ENCODE measurements at places on chromosomes 12 and 14.
A peak's percentile ranks its signal among the peaks of the same experiment; 100 is the strongest.

- no peak for DNase-seq
Measured at GRCh38 chr14:99688629-99689028, 4.5 kb downstream of the CYP46A1 start.

DNA sequence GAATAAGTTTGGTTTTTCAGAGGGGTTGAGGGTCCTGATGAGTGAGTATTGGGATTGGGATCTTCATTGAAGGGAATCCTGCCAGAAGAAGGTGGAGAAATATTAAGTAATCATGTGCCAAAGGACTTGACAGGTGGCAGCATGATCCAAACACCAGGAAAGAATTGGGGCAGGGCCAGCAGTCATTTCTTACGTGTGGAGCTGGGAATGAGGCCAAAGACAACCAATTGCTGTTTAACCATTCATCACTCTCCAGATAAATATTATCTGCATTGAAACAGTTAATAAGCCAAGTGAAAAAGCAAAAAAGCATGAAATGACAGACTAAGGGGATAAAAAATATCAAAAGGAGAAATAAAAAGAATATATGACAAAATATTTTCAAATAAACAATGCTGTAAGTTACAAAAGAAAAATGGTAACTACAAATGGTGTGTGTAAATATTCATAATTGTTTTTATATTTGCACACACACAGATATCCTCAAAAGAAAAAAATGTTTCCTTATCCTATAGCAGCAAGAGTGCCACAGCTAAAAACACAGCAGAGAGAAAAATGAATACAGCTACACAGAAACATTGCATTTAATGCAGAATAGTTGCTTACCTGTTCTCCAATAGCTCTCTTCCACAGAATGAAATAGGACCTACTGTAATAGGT is 26.2 kb downstream of the C2CD5 start:
- DNase-seq: no peak

DNA sequence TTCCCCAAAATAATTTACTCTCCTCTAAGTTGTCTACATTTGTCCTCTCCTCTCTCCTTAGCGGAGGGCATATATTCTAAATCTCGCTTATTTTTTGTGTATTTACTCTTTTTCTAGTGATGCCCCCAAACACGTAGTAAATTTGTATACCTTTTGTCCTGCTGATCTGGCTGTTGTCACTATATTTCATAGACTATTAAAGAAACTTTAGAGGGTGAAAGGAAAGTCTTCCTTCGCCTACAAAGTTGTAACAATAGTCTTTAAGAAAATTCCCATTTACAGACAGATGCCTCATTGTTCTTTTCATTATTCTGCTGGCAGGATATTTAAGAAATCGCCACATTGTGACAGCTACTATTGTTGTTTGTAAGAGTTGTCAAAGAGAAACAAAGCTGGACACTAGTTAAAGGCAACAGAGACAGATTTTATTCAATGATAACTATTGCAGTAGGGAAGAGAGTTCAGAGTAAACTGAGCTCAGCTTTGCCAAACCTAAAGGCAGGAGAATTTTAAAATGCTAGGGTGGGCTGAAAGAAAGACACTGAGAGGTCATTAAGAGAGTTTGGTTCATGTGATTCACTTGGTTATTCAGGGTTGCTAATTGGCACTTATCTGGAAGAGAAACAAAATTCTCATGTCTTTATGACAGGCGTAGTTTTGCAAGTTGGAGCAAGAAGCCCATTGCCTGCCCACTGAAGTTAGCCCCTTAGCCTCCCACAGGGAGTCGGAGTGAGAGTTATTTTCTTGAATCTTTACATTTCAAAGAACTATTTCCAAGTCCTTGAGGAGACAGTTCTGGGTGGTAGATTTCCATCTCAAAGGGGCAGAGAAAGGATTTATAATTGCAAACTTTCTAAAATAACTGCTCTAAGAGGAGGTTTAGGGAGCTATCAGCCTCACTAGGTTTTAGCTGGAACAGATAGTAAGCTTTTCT is 1272.5 kb upstream of the SEL1L start:
- DNase-seq: no peak

DNA sequence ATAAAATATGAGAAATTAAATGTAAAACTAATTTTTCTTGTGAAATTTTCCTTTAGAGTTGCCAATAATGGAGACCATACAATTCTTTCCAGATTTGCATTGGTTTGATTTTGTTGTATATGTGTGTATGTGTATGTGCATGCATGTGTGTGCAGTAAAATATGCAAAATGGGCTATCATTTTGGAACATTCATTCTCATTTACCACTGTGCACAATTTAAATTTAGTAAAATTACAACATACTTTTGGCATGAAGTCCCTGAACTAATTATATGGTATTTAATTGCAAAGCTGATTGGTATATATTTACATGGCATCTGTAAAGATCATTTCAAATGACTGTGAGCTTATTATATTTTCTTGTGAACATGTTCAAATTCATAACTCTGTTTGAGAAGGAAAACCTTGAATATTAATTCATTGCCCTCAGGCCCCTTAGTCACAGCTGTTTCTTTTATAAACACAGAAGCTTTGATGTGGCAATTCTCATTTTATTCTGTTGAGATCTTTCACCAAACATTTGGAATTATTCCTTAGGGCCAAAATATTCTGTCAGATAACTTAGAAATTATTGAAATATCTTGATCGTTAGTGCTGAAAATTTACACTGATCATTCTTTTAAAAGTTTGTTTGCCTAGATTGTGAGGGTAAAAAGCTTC is 17.6 kb downstream of the KERA start:
- no peak for DNase-seq

DNA sequence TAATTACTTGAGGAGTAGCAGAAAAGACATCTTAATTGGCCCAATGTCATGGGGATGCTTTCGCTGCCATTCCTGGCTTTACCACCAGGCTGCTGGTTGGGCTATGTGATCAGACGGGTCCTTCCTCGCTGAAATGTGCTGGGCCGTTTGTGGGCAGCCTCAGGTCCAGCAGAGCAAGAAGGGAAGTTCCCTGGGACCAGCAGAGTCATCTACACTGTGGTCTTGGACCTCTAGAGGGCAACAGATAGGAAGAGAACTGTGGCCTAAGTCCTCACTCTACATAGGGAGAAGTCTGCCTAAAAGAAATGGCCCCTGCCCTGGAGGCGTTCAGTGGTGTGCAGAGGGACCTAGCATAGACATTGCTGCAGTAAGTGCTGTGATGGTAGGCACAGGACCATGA is 10.9 kb downstream of the EVL start:
- peak; percentile 79 for DNase-seq

DNA sequence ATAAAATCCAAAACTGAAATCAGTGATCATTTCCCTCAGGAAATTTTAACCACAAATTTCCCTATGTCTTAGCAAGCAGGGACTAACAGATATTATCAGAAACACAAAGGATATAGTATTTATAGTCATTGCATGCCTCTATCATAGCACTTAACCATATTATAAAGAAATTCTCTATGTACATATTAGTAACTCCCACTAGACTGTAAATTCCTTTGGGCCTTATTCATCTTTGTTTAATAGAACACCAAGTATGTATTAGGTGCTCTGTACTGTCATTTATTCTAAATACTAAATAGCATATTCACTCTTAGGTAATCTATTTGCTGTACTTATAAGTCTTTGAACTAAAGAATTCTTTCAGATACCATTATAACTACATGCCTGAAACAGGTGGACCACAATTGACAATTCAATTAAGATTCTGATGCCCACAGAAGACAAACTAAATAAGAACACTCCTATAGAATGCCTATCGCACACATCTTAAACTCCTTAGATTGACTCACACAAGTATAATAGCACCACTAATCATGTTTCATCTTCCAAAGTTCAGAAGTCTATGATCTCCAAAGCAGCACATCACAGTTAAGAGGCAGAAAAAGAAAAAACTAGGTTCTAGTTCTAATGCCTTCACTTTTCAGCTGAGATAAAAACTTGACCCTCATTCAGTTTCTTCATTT is 134.1 kb downstream of the FSCB start:
- DNase-seq: no peak

DNA sequence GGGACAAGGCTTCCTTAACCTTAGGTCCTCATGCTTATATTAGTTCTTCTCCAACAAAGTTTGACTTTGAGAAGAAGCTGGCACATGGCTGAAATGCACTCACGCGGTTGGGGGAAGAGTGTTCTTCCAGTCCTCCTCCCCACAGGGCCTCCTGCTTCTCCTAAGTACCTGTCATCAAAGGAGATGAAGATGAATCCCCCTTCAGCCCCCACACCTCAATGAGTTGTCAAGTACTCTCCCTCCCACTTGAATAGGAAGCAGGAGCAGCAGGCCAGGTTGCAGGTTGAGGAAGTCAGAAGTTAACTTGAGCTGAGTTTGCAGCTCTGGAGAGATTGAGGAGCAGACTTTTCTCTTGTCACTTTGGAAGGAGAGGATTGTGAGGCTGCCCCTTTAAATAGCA is 2.9 kb upstream of the PDE1B start:
- no peak for DNase-seq

DNA sequence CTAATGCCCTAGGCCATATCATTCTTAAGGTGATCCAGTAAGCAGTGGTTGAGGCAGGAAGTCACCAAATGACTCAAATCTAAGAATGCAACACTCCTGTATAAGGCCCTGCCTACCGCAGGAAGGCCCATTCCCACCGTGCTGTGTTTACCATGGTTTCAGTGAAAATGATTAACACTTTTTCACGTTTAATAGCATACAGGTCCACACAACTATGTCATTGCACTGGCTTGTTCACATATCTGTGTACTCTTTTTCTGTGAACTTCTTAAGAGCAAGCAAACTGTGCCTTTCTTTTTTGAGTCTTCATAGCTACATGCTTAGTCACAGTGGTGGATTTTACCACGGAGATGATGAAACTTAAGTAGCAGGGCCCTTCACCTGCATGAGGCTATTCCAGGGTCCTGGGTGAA is 214.9 kb downstream of the CNTN1 start:
- DNase-seq: no peak

DNA sequence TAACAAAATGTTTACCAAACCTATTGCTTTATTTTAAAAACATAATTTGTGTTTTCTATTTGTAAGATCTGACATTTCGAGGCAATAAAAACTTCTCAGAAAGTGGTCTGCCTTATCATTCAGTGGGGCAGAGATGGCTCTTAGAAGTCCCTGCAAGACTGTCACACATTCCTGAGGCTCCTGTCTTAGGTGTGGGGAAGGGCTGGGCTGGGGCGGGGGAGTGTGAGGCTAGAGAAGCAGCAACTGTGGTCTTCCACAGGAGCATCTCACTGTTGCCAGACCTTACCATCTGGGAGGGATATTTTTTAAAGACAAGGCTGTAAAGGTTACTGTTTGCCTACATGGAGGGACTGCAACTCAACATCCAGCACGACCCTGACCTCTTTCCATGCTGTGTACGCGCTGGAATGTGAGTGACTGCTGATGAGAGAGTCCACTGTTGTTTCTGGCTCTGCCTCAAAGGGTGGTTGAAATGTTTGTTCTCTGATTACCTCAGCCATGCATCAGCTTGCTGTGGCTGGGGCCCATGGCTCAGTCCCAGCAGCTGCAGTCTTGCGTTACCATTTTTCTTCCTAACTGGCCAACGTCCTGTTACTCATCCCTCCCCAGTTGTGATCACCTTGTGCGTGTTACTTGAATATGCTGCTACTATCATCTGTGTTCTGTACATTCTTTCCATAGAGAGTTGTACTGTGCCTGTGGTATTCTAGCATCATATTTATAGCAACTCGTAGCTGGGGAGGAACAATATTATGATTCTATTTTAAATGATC is 12.4 kb downstream of the ERG28 start:
- DNase-seq: no peak

GRCh38 chr12:32504591-32504990 is 105.2 kb downstream of the FGD4 start:
- no peak for DNase-seq

DNA sequence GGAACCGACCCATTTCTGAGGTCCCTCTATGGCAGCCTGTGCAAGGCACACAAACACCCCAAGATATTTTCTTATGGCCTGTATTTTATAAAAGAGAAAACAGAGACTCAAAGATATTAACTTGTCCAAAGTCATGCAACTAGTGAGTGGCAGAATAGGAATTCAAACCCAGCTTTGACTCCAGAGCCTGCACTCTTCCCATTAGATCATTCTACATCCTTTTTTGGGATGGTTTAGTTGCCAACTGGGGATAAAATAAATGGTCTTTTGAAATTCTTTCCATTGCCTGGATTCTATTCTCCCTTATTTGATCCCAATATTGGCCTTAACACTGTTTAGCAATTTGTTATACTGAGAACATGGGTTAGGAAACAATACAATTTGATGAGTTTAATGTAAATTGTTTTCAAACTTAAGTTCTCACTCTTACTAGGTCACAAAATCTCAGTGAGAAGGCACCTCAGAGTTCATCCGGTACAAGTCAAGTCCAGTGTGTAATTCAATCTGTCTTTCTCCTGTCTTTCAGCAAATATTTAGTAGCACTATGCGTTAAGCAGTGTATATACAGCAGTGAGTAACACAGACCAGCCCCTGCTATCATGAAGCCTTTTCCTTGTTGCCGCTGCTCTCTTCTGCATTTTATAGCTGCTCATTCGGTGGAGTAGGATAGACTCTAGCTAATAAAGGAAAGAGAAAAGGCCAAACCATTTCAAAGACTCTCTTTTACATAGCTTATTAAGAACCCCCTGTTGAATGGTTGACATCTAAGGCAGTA is 162.1 kb upstream of the IFNG-AS1 start:
- no peak for DNase-seq

DNA sequence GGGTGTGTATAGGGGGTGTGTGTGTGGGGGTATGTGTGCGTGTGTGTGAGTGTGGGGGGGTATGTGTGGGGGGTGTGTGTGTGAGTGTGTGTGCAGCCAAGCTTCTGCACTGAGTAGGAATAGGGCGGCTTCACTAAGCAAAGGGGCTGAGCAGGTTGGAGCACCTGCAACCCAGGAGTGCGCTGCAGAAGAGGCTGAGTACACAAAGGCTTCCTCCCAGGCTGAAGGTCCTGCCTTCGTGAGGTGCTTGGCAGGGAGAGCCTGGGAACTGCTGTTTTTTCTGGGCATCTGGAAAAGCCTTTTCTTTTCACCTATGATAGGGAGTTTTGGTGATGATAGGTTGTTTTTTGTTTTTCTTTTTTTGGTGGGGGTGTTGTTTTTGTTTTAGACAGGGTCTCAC is 6.0 kb upstream of the NUDT14 start:
- DNase-seq: no peak

GRCh38 chr12:25051656-25052195 is 102.8 kb upstream of the BCAT1 start:
- DNase-seq: peak; percentile 55

DNA sequence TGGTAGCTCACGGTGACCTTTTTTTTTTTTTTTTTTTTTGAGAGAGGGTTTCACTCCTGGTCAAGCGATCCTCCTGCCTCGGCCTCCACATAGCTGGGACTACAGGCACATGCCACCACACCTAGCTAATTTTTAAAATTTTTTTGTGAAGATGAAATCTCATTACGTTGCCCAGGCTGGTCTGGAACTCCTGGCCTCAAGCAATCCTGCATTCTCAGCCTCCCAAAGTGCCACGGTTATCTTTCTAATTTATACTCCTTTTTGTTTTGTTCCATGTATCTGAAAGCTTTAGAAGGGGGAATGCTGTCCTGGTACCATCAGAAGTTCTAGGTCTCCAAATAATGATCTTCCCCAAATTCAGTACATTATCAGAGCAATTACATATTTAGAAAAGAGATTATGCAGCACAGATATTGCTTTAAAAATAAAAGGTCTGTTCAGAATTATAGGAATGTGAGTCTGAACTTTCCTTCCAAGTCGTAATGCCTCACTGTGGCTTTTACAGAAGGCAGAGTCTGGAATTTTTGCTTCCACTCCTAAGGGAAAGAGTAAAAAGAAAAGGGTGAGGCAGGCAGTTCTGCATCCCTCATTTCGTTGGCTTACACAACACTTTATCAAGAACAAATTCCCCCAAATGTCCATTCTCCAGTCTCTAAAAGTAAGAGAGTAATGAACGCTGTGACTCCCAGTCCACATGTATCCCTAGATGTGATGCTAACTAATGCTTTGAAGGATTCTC is 73.0 kb downstream of the GCH1 start:
- no peak for DNase-seq

GRCh38 chr14:29475641-29476040 is 452.0 kb downstream of the PRKD1 start:
- no peak for DNase-seq
